RWPE2 (cell line): ENCODE measurements at places on chromosomes 3 and 15.
A peak's percentile ranks its signal among the peaks of the same experiment; 100 is the strongest.

DNA sequence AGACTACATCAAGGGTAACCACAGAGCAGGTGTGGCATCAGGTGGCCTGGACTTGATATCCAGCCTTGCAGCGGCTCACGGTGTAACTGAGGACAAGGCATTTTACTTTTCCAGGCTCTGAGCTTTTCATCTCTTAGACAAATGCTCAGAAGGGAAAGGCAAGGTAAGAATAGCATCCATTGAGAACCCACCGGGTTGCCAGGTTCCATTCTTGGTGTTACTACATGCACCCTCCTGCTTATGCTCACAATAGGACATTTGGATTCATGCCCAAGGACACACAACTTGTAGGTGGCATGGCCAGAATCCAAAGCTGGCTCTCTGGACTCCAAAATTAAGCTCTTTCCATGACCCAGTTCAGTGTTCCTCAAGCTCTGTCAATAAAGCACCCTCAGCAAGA, 85.5 kb downstream of the CCNL1 start:
- no peak for DNase-seq

DNA sequence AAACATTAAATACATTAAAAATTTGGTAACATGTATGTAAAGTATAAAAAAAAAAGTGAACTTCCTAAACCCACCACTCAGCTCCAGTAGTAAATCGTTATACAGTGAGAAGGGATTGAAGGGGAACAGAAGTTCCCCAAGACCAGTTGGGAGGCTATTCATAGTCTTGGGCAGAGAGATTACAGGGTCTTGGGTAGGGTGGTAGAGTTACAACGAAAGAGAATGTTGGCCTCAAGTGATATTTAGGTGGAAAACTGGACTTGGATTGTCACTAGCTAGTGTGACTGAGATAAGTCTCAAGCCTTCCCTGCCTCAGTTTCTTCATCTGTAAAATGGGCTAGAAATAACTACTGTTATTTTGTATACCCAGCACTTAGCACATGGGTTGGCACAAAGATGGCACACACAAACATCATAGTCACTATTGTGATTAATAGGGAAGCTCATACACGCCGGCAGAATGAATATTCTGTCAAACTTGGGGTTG, 431 bp upstream of the YEATS2 start:
- no peak for DNase-seq

- no peak for DNase-seq
Observed at GRCh38 chr15:74614744-74615507, 710 bp upstream of the CLK3 start.

DNA sequence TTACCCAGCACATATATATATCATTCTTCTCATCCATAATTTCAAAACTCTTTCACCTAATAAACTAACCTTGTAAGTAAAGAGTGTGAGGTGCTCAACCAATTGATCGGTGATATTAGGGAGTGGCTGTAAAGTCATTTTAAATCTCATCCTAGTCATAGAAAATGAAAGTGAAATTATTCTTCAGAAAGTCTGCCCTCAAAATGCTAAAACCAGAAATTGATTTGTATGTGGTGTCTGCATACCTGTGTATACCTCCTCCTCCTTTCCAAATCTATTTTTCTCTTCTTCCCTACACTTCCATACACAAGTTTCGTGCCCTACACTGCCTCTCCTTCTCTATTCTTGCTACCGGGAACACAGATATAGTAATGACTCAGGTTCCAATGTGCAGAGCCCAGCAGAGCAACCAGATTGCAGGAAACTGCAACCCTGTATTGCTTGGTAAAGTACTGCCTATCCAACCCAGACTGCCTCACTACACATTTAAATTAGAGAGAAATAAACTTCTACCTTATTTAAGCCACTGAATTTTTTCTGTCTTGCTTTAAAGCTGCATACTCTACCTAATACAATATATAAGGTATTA, 7.4 kb upstream of the TBC1D5 start:
- DNase-seq, result no peak

DNA sequence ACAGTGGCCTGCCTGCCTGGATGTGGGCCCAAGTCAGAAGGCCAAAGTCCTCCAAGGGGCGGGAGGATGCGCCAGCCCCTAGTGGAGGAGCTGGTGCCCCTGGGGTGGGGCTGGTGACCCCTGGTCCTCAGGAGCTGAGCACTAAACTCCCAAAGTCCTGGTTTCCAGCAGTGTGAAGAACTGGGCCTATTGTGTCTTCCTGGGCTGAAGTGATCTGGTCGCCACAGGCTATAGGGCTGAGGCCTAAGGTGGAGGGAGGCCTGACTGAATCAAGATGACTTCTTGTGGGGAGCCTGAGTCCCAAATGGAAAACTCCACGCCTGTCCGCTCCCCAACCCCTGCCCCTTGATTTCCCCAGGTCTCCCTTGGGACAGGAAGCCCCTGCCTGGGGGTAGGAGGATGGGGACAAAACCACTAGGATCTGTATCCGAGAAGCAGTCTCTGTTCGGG, 753 bp upstream of the FES start:
- DNase-seq, result peak; percentile 66

GRCh38 chr15:29401644-29402043, 132.0 kb upstream of the NSMCE3 start:
- no peak for DNase-seq

- DNase-seq, result no peak
Observed at GRCh38 chr3:115194476-115194875, 47.4 kb upstream of the ZBTB20 start.

DNA sequence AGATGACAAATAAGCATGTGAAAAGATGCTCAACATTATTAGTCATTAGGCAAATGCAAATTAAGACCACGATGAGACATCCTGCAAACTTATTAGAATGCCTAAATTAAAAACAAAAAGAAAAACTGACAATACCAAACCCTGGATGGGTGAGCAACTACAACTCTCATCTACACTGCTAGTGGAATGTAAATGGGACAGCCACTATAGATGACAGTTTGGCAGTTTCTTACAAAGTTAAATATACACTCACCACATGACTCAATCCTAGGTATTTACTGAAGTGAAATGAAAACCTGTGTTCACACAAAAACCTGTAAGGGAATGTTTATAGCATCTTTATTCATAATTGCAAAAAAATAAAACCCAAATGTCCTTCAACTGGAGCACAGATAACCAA, 74.7 kb downstream of the NPTN start:
- DNase-seq, result no peak

- DNase-seq, result no peak
Observed at GRCh38 chr3:68007621-68008226, 353.3 kb upstream of the SUCLG2 start.

- no peak for DNase-seq
Observed at GRCh38 chr3:195269375-195270078, 1.4 kb downstream of the XXYLT1 start.

GRCh38 chr3:122318620-122319019, 6.4 kb upstream of the CSTA start:
- no peak for DNase-seq

DNA sequence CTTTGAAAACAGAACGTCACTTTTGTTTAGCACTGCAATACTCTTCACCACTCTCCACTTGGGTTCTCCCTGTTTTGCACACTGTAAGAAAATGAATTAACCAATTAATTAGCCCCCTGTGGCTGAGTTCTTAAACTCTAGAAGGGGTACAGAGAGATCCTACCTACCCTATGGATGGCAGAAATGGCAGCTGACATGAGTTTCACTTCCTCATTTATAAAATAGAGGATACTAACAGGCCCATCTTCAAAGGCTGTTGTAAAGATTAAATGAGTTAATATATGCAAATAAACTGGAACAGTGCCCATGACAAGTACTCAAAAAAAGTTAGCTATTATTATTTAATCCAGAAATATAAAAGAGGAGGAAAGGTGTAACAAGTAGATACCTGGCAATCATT, 36.9 kb downstream of the SUCLG2 start:
- no peak for DNase-seq

- DNase-seq, result no peak
Observed at GRCh38 chr3:58573640-58574039, 3.6 kb downstream of the FAM107A start.

DNA sequence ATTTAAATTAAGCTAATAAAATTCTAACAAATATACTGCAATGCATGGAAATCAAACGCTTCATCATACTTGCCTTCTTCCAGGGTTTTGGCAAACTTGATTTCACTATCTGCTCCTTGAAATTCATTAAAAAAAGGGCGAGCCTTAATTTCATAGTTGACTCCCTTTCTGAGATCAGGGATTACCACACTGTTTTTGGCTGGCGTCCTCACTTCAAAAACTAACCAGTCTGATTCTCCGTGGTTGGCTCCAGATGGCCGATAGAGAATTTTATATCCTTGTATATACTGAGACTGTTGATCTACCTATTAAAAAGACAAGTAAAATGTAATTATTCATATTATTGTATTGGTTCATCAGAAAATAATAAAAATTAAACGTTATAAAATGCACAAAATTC, 1106.8 kb downstream of the ROBO1 start:
- no peak for DNase-seq

GRCh38 chr3:33218446-33219174, at the start of gene SUSD5:
TSS of gene SUSD5 (minus strand) at chr3:33218810. CDS start at chr3:33218797, 13 bp downstream.
- peak; percentile 58 for DNase-seq

GRCh38 chr3:36446276-36446675, 66.0 kb downstream of the STAC start:
- DNase-seq, result no peak

DNA sequence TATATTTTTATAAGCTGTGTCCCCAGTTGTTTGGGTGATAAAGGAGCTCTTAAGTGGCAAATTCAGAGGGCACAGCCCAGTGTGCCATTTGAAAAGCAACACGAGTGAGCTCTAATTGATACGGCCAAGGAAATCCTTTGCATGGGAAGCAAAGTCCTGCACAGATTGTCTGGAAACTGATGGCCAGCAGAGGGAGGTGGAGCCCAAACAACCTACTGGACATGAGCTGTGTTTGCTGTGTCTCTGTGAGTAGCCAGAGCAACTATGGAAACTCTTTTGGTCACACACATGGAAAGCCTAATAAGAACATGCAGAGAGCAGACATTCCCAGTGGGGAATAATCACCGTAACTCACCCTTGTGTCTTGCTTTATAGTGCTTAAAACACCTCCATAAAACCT, 24.4 kb downstream of the ONECUT1 start:
- DNase-seq, result no peak

- DNase-seq, result no peak
Observed at GRCh38 chr3:184738982-184739381, 27.1 kb upstream of the MAGEF1 start.

GRCh38 chr3:105387122-105387751, 20.5 kb downstream of the ALCAM start:
- no peak for DNase-seq

GRCh38 chr3:32460031-32460749, 42.5 kb downstream of the CMTM6 start:
- no peak for DNase-seq

DNA sequence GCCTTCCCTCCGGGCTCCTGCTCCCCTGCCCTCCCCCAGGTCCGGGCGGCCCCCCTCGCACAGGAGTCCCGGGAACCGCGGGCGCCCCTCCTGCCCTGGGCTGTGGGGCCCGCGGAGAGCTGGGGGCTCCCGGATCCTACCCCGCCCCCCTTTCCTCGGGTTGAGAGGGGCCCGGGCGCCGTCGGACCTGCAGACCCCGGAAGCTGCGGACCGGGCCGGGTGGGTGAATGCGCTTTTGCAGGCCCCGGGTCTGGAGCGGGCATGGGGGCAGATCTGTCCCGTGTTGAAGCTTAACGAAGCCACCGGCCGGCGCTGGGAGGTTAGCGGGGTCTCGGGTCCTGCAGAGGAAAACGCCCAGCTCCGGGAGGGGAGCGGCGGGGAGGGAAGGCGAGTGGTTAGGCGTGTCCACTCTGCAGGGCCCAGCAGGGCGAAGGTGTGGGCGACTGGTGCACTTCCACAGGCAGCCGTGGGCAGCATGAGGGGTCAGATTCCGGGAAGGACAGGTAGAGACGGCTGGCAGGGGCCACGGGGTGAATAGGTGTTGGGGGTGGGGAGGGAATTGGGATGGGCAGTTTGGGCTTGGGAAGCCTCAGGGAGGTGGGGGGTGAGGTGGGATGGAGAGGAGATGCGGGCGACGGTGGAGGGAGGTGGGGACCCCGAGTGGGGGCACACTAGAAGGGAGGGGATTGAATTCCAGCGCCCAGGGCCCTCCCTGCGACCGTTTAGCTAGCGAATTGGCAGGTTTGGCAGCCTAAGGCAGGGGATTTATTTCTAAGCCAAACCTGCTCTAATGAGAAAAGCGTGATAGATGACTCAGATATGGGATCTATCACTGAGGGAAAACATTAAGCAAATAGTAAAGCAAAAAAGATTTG, 635 bp downstream of the CD276 start:
- DNase-seq, result peak; percentile 76

DNA sequence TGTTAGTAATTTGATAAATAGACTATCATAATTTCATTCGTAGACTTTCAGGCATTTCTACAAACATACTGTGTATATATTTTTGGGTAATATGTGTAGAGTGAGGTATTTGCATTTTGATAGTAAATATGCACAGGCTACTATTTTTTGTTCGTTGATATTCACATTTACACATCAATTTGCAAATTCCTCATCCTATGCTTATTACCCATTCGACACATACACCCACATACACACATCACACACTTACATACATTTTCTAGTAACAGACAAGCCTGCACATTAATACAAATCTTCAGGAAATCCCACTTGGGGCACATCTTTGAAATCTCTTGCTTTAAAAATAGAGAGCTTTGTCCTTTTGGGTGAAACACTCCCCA, 127.9 kb upstream of the FEZF2 start:
- no peak for DNase-seq

- DNase-seq, result no peak
Observed at GRCh38 chr3:53938645-53939044, 47.0 kb upstream of the SELENOK start.

- DNase-seq, result no peak
Observed at GRCh38 chr3:169623971-169624370, 39.5 kb downstream of the MECOM start.

- DNase-seq, result peak; percentile 52
Observed at GRCh38 chr3:98732286-98733052, 30.7 kb upstream of the ST3GAL6 start.

- DNase-seq, result no peak
Observed at GRCh38 chr3:67458408-67458807, 196.0 kb downstream of the SUCLG2 start.

- no peak for DNase-seq
Observed at GRCh38 chr3:46131884-46132450, 76.1 kb downstream of the CCR1 start.

DNA sequence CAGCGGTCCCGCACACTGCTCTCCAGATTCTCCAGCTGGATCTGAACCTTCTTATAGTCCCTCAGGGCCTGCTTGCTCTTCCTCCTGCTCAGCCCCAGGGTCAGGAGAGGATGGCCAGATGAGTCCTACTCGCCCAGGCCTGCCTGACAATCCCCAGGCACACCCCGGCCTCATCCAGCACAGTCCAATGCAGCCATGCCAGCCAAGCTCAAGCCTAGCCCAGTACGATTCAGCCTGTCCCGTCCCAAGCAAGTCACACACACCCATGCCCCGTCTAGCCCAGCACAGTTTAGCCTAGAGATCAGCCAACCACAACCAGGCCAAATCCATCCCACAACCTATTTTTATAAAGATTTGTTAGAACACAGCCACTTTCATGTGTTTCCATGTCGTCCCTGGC, 16.8 kb downstream of the PLXNB1 start:
- peak; percentile 52 for DNase-seq
